ENCODE measurements at places on chromosomes 7 and 10.
A peak's percentile ranks its signal among the peaks of the same experiment; 100 is the strongest.

DNA sequence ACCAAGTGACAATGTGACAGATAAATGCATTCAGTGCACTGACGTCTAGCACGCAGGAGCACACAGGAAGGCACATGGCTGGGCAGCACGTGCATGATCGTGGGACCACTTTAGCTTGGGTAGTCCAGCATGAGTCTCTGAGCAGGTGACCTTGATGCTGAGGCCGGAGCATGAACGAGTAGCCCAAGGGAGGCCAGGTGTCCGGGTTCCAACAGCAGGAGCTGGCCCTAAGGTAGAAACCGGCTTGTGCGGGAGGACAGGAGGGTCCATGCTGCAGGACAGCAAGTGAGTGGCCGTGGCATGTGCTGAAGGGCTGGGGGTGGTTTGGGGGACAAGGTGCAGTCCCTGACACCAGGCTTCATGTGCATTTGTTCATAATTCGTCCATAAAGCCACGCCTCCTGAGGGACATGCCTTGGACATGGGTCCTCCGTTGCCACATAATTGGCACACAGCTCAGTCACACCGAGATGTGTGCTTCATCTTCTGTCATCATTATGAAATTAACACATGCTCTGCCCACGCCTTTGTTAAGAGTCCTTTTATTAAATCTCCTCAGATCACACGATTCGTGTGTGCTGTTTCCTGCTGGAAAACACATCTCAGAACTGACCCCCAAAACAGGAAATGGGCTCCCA, 3.1 kb upstream of the STK32C start:
- no peak for DNase-seq

GRCh38 chr10:63711867-63712716, 190.9 kb downstream of the REEP3 start:
- peak; percentile 19 for DNase-seq

- DNase-seq = no peak
Observed at GRCh38 chr7:106717254-106717954, 56.4 kb upstream of the CCDC71L start.

DNA sequence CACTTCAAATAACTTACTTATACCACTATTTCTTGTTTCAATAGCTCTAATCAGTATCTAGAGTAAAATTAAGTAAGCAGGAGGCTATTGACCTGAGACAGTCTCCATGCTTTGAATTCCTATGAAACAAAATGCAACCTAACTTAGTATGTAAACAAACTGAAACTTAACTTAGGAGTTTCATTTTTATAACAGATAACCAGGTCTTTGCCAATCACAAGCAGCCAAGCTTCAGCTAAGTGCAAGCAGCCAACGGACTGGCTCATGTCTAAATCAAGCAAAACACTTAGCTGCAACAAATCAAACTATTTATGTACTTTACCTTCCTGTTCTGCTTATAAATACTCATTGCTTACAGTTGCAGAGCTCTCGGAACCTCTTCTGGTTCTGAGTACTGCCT, 4.4 kb upstream of the GSTK1 start:
- no peak for DNase-seq

DNA sequence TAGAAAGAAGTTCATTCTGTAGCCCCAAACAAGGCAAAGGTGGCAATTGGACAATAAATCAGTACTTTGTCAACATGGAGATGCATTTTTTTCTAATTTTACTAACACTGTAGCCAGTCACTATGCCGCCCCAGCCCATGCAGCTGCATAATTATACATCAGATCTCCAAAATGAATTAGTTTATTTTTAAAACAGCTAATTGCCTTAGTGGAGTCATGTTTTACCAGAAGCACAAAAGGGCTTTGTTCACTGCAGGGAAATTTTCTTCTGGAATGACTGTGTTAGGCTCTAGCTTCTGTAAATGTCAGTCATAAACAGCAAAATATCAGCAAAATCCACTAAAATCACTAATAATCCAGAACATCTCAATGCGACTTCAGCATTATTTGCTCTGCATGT, 20.1 kb upstream of the HDAC9 start:
- no peak for DNase-seq

DNA sequence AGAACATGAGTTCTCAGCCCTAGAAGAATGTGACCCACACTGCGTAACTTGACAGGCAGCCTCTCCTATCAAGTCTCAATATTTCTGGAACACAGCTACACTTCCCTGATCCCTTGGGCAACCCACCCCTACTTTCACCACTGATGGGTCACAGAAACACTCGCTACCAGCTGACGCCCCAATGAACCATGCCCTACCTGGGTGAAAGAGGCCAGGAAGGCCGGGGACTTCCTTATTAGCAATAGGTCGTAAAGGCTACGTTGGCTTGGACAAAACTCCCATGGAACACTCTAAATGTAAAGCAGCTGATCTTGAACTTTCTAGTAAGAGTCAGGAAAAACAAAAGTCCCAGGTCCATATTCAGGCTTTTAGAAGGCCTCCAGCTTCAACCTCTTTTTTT, 202.3 kb upstream of the KCTD7 start:
- no peak for DNase-seq

DNA sequence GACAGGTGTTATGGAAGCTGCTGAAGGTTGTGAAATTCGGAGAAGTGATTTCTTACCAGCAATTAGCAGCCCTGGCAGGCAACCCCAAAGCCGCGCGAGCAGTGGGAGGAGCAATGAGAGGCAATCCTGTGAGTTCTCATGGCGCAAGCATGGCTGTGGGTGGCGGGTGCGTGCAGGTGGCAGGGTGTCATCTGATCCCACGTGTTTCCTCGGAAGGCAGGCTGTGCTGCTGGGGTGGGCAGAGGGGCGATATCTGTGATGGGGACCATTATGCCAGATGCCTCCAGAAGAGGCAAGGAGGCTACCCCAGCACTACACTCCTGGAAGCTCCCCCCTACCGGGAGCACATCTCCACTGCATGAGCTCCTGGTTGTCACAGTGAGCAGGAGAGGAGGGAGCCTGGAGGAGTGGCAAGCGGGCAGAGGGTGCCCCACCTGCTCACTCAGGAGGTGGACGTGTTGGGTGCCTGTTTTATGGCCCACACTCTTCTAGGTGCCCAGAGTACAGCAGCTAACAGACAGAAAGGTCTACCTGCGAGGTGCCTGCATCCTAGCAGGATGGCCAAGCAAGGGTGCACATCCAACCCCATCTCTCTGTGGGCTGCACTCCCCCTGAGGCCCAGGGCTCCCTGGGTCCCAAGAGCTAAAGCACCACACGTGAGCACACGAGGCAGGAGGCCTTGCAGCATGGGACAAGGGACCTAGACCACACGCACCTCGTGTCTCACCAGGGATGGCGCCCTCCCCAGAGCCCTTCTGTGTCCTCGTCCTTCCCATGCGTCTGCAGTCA, 204.7 kb downstream of the EBF3 start:
- no peak for DNase-seq

GRCh38 chr7:106604303-106604924, 56.5 kb downstream of the CCDC71L start:
- no peak for DNase-seq

GRCh38 chr7:82049891-82050533, 280.2 kb upstream of the HGF start:
- no peak for DNase-seq

DNA sequence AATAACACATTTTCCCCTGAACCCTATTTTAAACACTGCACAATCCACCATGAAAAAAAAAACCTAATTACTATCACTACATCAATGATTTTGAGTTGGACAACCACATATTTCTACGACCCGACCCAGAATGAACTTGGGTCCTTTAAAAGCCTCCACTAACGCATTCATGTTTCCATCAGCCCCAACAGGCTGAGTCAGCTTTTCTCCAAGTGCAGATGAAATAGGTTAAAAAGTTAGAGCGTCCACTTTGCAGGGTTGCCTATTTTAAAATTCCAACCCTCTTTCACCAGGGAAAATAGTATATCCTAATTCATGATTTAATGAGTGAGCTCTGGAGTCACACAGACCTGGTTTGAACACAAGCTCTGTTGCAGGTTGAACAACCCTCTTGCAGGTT, 501.0 kb upstream of the SORCS1 start:
- no peak for DNase-seq

- no peak for DNase-seq
Observed at GRCh38 chr10:89100680-89101079, 106.4 kb downstream of the CH25H start.

- no peak for DNase-seq
Observed at GRCh38 chr7:40306596-40306995, 171.8 kb downstream of the SUGCT start.

DNA sequence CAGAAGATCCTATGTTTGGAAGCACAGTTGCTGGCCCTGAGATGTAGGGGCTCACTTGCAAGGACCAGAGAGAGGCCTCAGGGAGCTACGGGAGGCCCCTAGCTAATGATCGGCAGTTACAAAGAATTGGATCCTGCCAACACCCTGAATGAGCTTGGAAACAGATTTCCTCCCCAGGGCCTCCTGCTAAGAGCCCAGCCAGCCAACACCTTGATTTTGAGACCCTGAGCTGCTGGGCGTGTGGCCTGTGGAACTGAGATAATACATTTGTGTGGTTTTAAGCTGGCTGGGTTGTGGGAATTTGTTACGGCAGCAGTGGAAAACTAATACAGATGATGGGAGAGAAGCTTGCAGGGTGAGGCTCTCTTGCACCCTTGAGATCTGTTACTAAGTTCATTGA, 3.9 kb downstream of the DOCK1 start:
- DNase-seq = no peak

- no peak for DNase-seq
Observed at GRCh38 chr7:21412957-21413356, 14.9 kb upstream of the SP4 start.

GRCh38 chr7:106793015-106793975, 71.8 kb upstream of the PIK3CG start:
- peak; percentile 15 for DNase-seq
